ENCODE measurements at places on chromosomes 16 and 17.
A peak's percentile ranks its signal among the peaks of the same experiment; 100 is the strongest.

DNA sequence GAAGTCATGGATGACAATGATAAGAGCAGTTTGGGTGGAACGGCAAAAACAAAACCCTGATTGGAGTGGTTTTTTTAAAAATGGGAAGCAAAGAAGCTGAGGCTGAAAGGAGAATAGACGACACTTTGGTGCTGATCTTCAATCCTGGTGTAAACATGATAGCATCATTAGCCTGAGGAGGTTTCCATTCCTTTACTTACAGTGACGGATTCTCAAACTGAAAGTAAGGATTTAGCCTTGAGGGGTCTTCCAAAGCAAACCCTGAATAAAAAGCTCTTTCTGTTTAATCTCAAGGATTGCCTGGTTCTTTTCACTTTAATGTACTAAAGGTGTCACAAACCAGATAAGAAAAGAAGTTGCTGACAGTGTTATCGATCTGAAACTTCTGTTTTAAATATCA, 69.3 kb downstream of the KCNJ2 start:
- no peak for DNase-seq

DNA sequence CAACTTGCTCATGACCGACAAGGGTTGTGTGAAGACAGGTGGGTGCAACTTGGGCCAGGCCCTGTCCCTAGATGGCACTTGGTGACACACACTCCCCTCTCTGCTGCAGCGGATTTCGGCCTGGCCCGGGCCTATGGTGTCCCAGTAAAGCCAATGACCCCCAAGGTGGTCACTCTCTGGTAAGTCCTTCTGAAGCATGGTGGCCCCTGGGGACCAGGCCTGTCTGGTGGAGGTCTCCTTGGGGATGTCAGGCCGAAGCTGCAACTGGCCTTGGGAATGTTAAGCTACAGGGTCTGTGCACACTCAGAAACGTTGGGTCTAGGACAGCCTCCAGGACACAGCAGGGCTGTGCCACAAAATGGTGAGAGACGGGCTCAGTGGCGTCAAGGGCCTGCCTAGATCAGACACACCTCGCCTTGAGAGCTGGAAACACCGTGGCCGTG, 6.8 kb downstream of the CDK10 start:
- DNase-seq: no peak

DNA sequence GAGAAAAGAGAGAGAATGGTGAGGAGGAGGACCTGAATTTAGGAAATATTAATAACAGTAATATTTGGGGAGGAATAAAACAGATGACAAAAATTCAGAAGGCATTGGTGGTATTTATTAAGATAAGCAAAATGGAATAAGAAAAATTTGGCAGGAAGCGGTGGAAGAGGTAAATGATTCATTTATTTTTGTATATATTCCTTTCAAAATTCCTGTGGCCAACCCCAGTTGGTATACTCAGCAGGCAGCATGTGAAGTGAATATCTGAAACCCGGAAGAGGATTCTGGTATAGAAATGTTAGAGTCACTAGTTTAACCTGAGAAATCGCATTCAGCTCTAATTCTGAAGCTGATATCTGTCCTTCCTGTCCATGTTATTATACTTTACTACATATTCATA, 792.0 kb downstream of the KCNJ2 start:
- DNase-seq: no peak

- no peak for DNase-seq
These were observed 2.8 kb downstream of the RECQL5 start for GRCh38 chr17:75664099-75664549.

- no peak for DNase-seq
These were observed 18.8 kb downstream of the PCTP start for GRCh38 chr17:55769625-55770000.

- DNase-seq: no peak
These were observed 23.3 kb downstream of the SOX9 start for GRCh38 chr17:72144101-72144500.

DNA sequence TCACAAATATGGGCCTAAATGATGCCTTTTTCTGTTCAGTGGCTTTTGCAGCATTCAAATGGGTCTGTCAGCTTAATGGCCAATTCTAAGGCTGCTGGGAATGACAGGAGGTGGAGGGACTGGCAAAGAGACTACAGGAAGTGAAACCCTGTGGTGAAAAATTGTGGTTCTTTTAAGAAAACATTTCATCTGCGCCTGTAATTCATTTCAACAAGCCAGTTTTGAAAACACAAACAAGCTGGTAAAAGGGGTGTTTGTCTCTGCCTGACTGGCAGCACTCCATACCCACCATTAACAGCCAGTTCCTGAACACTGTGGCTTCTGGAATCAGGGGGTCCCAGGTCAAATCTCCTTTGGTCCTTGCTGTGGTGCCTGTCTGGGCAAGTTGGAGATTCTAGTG, 3.6 kb upstream of the KDM8 start:
- DNase-seq: no peak

GRCh38 chr17:74316220-74316619, 9.8 kb upstream of the KIF19 start:
- DNase-seq: peak; percentile 18

DNA sequence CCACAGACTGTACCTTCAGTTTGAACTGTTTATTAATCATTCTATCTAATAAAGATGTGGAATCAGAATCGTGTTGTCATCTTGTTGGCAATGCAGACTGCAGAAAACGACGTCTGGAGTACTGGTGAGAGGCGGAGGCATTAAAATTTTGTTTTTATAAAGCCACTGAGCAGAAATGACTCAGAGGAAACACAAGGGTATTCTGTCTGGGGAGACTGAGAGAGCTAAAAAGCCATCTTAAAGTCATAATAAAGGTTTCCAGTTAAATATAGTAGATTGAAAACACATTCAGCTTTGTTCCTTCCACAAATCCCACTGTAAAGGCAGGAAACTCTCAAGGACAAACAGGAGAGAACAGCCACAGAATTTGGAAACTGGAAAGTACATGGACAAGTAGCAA, 74.2 kb downstream of the CPPED1 start:
- no peak for DNase-seq

- DNase-seq: no peak
These were observed 17.7 kb downstream of the ANKRD11 start for GRCh38 chr16:89472711-89473075.

DNA sequence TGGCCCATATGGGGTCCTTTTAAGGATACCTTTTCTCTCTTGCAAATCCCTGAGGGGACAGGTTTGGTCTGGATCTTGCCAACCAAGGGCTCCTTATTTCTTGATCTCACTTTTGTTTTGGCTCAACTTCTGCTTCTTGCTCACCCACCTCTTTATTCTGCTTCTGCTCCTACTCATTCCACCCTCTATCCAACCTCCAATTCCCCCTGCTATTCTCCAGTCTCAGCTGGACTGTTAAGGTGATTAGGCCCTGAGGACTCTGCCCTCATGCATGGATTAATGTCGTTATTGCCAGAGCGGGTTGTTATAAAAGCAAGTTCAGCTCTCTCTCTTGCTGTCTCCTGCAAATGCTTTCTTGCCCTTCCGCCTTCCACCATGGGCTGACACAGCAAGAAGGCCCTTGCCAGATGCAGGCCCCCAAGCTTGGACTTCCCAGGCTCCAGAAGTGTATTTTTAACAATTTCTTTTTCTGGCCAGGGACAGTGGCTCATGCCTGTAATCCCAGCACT, 29.8 kb downstream of the LAT start:
- no peak for DNase-seq

DNA sequence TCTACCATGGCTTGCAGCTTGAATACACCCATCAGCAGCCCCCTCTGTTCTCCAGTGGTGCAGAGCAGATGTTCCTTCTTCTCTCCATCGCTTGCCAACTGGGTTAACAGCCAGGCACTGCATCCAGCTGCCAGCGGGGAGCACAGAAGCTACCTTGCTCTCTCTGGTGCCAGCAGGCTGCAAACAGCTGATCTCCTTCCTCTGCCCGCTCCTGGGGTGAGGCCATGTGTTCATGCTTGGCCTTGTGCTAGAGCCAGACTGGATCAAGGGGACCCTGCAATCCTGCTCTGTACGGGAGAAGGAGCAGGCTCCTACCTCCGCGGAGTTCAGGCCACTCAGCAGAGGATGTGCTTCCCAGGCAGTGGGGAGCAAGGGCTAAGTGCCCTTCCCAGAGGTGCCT, 24.1 kb upstream of the ENGASE start:
- no peak for DNase-seq

DNA sequence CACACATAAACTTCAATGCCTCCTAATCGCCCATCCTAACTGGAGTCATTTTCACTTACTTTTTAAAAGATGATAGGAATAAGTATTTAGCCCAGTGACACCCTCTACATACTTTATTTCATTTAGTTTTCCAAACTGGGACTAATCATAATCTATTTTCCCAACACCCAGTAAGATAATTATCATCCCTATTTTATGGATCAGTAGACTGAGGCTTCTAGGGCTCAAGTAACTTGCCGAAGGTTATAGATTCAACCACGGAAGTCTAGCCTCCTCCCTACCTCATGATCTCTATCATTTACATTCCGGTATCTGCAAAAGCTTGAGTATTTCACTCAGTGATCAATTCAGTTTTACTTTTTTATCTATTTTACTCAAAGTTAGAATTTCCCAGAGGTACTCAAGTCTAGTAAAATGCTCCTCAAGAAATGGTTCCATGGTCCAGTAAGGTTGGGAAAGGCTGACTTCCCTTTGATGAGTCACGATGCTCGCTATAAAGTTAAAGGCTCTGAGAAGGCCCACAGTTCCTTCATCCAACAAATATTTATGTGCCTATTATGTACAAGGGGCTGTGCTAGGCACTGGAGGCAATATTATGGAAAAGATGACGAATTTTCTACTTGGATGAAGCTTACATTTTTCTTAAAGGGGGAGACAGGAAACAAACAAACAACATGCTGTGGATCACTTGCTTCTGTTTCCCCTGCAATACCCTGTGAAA, 75.1 kb downstream of the TOX3 start:
- no peak for DNase-seq

- DNase-seq: no peak
These were observed 41.5 kb upstream of the YPEL2 start for GRCh38 chr17:59289981-59290301.

GRCh38 chr17:68289473-68289872, 1.5 kb downstream of the SLC16A6 start:
- DNase-seq: no peak

GRCh38 chr16:26762594-26762993, 304.1 kb upstream of the C16orf82 start:
- DNase-seq: no peak

- no peak for DNase-seq
These were observed 10.7 kb downstream of the BAIAP2 start for GRCh38 chr17:81045590-81046095.

DNA sequence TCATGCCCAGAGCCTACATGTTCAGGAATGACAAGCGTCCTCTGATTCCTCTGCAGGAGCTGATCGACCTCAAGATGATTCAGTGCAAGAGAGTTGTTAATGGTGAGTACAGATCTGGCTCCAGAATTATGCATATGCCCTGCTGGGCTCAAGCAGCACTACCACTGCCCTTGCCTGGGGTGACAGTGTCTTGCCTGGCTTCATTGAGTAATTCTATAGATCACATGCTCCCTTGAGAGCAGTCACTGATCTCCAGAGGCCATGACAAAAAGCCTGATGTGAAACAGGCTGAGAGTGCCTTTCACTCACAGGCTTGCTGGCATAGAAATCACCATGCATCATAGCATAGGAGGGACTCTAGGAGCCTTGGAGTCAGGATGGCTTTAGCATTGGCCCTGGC, 26.4 kb downstream of the DUS2 start:
- no peak for DNase-seq

GRCh38 chr17:15482476-15482875, 15.1 kb upstream of the CDRT4 start:
- DNase-seq: no peak

DNA sequence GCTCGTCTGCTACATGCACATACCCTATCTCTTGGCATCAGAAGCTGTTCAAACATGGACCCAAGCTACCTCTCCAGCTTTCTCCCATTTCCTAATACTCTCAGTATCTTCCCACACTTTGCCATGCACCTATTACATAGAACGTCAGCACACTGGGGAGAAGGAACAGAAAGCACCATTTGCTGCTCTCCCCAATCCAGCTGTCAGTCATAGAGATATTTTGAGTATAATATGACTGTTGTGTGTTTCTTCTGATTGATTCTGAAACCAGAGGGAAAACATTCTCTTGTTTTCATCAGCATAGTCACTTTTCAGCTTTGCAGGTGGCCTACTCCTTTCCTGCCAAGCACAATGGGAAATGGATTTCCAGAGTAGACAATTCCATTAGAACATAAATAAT, 107.1 kb downstream of the ADAMTS18 start:
- DNase-seq: no peak

- no peak for DNase-seq
These were observed 238.1 kb downstream of the MRTFB start for GRCh38 chr16:14309001-14309886.

GRCh38 chr16:65414284-65414984, 292.6 kb upstream of the CDH11 start:
- no peak for DNase-seq

DNA sequence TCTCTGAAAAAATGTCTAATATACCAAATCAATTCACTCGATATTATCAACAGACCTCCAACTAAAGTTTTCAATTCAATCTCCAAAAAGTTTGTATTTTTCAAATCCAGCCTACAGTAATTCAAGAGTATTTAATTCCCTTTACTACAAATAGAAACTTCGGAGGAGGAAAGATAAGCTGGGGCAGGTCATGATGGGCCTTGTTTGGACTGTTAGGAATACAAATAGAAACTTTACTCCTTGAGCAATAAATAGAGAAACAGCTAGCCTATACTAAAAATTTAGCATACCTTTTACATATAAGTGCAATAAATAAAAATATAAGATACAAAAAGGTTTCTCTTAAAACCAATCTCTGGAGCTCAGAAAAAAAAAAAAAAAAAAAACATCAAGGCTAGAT, 98.2 kb downstream of the NCOR1 start:
- DNase-seq: no peak

- no peak for DNase-seq
These were observed 132.3 kb upstream of the CDH11 start for GRCh38 chr16:65254144-65254543.

GRCh38 chr16:30068750-30069610, 3.4 kb downstream of the ALDOA start:
- no peak for DNase-seq

DNA sequence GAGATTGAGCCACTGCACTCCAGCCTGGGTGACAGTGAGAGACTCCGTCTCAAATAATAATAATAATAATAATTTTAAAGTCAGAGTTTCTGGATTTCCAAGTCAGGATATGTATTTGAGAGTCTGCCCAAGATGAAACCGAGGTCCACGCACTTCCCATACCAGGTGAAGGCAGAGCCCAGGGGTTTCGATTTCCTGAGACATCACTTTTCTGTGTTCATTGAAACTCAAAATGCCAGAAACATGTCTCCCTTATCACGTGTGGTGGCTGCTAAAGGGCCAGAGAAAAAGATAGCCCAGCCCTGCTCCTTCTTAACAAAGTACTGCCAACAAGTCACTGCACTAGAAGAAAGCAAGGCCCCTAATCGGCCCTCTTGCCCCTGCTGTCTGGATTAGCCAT, 9.8 kb upstream of the RNF157 start:
- no peak for DNase-seq

DNA sequence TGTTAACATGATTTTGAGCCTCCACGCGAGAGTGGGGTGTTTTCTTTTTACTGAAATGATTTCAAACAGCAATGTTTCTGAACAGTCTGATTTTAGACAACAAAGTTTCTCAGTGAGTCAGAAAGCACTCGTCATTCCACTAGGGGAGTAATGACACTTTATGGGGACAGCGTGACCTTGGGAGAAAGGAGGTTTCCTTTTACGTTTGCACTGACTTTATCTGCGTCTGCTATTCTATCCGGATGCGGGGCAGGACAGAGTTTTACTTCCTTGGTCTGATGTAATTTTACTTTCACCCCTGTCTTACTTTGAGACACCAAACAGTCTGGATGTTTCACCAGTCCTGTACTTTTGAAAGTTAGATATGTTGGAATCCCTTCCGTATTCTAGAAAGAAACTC, 20.7 kb downstream of the SLC47A1 start:
- DNase-seq: no peak

Measured in NCI-H1436 (cell line).